ENCODE measurements at places on chromosomes 6 and 20.

DNA sequence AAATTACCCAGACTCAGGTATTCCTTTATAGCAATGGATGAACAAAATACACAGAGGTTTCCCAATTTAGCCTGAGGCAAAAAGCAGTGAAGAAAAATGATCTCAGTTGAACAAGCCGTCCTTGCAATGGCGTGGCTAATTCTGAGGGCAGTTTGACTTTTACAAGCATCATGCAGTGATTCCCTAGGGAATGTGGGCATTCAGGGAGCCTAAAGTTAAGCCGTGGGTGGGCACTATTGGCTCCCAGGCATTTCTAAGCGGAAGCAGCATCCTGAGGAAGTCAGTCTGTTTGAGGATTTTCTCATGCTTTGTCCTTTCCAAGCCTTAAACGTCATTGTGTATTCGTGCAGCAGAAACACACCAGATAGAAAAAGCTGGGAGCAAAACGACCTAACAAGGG lies 133.9 kb downstream of the MYLK4 start:
- no peak for DNase-seq

- no peak for DNase-seq
These were observed 15.0 kb downstream of the BTN2A1 start for GRCh38 chr6:26472549-26473290.

DNA sequence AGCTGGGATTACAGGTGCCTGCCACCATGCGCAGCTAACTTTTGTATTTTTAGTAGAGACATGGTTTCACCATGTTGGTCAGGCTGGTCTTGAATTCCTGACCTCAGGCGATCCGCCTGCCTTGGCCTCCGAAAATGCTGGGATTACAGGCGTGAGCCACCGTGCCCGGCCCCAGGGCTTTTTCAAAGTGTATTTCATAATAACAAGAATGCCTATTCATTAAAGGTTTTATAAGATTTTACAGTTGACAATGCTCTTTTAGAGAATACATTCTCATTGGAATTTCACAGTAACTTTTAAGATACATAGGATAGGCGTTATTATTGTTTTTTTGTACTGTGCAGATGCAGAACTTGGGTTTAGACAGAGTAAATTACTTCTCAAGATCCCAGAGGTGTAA lies 52.6 kb upstream of the PTPRK start:
- DNase-seq, result no peak

- no peak for DNase-seq
These were observed 112.2 kb downstream of the PCSK2 start for GRCh38 chr20:17339000-17339399.

DNA sequence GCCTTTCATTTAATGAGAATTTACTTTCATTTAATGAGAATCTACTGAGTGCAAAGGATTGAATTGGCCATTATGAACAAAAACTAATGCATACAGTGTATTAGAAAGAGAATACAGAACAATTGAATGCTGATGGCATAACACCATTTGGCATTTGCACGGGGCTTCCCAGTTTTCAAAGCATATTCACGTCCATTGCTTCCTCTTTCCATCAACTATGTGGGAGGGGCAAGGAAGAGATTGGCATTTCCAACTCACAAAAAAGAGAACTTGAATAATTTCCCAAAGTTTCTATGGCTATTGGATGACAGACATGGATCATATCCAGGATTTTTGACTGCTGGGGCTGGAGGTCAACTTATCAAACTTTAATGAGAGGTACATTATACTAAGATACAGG lies 23.2 kb upstream of the ARG1 start:
- no peak for DNase-seq

GRCh38 chr6:105596284-105596755 lies 193.4 kb upstream of the PREP start:
- DNase-seq, result peak; percentile 40

DNA sequence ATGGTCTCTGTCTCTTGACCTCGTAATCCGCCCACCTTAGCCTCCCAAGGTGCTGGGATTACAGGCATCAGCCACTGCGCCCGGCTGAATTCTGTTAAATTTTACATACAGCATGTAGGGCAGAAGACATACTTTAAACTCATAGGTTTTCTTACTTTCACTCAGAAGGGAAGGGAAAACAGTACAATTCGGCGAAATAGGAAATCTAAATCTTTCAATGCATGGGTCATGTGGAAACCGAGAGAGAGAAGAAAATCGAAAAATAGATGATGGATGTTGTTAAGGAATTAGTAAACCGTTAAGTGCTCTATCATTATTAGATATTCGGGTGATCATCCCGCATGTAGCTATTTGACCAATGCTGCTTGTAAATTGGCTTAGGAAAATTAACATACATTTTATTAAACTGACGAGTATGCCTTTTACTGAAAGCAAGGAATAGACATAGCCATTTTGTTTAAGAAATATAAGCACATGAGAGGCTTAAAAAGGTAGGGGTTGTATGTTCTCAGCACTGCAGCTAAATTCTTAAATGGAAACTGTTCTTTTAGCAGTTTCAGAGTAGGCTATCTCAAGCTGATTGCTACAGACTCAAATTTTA lies 164.7 kb upstream of the AGPAT4 start:
- no peak for DNase-seq

DNA sequence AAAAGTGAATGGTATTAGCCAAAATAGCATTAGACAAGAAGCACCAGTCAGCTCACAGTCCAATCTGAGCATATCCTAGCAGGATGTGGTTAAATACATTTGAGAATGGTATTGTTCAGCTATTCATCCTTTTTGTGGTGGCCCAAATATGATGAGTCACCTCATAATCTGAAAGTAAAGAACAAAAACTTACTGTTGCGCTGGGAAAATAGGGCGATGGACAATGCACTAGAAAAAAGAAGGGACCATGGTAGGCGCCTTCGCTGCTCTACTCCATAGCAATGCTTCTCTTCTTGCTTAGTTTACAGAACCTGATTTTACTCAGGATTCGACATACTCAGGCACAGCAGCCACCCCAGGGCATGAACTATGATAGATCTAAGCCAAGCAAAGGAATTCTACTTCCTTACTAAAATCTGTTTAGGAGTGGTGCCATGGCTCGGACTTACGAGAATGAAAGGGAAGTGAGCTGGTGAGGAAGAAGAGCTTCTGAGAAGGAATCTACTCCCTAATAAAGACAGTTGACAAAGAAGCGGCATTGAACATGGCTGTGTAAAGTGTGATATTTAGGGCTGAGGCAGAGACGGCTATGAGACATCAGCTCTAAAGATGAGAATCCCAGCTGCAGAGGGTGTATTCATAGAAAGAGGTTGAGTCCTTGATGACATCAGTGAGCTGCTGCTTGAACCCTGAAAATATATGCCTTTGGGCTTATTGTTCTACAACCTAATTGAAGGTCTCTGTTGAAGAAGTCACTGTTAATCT lies 16.6 kb upstream of the FBXO9 start:
- DNase-seq, result no peak

- no peak for DNase-seq
These were observed 2.8 kb upstream of the ZNF512B start for GRCh38 chr20:63972312-63973159.

- DNase-seq, result no peak
These were observed 259.0 kb downstream of the SYNE1 start for GRCh38 chr6:152378169-152378568.

Measured in tongue (tissue), 3 donors.